ENCODE measurements at places on chromosomes 13 and 19.
A peak's percentile ranks its signal among the peaks of the same experiment; 100 is the strongest.

DNA sequence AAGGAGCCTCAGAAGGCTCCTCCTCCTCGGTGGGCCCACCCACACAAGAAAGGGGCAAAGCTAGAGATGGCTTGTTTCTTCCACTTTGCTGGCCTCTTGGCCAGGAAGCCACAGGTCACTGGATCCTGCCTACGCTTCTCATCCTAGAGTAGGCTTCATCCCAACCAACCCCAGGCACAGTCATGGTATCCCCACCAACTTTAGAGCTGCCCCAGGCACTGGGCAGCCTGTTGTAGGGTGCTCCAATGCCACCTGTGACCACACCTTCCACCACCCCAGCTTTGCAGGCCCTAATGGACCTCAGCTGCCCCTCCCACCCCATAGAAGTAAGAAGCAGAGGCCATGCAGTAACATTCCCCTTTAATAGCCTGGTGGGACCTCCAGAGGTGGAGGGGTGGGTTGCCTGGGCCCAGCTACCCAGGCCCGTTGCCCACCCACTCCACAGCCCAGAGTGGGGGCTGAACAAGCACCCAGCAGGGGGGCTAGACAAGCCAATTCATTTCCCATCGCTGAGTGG, 522 bp upstream of the CHMP2A start:
- no peak for DNase-seq

DNA sequence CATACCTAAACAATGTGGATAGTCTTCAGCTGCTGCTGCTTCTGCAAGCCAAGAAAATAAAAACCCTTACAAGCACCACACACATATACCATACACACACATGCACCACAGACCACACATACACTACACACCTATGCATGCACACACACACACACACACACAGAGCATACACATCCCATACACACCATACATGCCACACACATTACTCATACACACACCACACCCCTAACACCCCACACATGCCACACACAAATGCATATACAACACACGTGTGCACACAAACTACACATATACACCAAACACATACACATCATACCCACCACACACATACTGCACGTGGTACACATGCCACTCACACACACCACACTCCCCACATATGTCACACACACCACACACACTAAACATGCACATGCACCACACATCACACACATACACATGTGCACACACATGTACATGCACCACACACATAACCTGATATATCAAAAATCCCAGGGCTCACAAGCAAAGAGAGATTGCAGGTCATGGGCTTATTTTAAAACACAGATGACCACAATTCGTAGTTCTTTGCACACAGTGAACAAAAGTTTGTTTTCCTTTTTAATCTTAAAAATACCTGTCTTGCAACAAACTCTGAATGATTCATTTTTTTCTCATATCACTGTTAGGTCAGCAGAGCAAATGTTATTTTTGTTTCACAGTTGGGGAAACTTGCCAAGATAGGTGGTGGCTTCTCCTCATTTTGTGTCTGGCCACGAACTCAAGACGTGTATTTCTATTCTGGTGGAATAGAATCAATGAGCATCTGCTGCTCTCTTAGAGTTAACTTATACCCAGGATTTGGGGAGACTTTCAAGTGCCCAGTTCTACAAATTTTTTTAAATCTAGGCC, 456.6 kb downstream of the FGF9 start:
- DNase-seq, result no peak

- DNase-seq, result no peak
Measured at GRCh38 chr19:46660551-46661019, 397 bp downstream of the DACT3 start.

GRCh38 chr13:109743706-109744453, 42.5 kb downstream of the IRS2 start:
- peak; percentile 47 for DNase-seq

DNA sequence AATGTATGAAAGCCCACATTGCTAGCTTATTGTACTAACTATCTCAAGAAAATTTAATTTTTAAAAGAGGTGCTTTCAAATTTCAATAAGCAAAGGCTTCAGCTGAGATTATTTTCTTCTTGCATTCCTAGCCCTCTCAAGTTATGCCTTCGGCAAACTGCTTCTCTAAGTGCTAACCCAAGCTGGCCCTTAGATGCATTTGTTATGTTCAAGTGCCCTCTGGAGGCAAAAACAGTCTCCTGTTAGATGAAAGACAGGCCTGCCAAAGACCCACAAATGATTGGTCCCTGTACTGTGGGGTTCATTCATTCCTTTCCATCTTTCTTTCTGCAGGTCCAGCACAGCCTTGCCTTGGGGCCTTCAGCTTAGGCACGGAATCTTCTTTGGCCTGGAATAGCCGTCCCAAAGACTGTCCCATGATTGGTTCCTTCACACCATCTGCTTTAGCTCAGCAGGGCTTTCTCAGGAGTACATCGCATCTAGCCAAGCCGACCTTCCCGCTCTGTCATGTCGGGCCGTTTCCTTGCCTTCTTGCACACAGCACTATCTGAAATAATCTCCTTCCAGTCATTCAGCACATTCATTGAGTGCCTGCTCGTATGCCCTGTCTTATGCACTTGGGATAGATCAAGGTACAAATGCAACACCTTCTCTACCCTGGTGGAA, 26.4 kb upstream of the TPTE2 start:
- peak; percentile 51 for DNase-seq

- DNase-seq, result no peak
Measured at GRCh38 chr19:6060600-6061375, 49.5 kb downstream of the RFX2 start.

DNA sequence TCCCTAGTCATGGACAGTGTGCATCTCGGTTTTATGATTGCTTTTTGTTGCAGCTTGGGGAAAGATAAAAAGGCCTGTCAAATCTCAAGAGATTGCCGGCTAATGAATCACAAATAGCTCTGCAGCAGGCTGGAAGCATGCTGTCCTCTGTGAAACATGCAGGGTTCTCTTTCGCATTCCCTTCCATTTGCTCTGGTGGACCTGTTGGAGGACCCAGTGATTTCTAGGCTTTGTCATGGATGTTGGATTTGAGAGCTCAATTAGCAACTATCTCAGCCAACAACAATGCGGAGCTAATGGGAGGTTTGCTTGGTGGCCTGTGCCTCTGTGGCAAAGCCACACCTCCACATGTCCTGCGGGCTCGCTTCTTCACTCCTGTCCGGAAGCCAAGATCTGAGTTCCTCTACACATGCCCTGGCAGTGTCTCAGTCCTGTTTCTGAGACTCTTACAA, 418.1 kb upstream of the ARGLU1 start:
- no peak for DNase-seq

DNA sequence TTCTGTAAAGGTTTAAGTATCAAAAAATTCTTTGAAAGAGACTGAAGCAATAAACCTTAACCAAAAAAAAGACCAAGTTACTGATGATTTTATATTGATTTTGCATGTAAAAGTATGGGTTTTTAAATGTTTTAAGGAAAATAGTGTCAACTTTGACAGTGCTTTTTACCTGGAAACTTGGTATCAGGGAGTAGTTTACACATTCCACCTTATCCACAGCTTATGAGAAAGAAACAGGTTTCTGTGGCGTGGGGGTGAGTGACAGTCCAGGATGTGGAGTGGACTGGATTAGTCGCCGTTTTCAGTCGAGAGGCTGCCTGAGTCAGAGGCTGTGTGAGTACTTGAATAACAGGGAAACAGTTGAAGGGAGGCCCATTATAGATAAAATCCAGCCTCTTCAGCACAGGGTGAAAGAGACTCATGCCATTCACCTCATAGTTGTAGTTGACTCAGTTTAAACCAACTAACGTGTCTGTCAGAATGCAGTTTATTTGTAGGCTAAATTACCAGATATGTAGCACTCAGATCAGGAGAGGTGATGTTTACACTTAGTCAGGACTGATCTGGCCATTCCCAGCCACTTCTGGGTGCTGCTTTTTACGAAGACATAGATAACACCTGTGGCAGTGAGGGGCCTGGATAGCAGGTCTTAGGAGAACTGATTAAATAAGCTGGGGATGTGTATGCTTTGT, 595 bp upstream of the GPR183 start:
- DNase-seq, result no peak

GRCh38 chr19:49680421-49681351, 3.6 kb downstream of the PRMT1 start:
- DNase-seq, result no peak

DNA sequence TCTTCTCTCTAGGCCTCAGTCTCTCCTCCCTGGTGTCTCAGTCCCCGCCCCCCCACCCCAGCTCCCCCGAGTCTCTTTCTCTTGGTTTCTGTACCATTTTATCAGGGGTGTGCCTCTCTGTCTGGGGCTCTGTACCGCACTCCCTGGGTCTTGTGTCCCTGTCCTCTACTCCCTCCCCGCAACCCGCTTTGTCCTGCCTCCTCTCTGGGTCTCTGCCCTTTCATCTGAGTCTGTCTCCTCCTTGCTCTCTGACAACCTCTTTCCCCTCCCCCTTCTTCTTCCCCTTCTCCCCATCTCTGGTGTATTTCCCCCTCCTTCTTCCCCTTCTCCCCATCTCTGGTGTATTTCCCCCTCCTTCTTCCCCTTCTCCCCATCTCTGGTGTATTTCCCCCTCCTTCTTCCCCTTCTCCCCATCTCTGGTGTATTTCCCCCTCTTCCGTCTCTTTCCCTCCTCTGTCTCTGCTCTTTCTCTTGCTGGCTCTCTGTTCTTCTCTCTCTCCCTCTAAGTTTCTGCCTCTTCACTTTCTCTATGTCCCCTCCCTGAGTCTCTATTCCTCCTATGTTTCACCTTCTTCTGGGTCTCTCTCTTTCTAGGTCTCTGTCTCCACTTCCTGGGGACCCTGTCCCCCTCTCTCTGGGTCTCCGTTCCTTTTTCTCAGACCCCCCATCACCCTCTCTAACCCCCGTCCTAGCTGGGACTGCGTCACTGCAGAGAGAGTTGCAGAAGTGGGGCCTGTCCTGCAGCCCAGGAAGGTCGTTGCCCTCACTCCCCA, 2.2 kb upstream of the KCNC3 start:
- no peak for DNase-seq

DNA sequence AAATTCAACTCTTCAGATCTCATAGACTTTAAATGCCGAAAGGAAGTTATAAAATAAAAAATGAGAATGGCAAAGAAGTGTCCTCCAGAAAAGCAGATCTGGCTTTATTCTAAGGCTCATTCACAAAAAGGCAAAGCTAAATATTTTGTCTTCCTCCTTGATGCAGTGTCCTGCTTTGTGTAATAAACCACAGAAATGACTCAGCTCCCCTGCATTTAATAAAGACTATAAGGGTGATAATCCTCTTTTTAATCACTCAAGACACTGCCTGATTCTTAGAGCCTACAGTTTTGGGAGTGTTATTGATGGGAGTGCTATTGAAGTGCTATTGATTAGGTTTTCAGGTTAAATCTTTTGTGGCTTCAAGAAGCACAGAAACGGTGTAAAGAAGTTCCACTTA, 482.0 kb downstream of the PCDH20 start:
- DNase-seq, result no peak

GRCh38 chr13:102277286-102277685, 124.6 kb downstream of the FGF14 start:
- DNase-seq, result no peak

- DNase-seq, result no peak
Measured at GRCh38 chr19:32241932-32242710, 103.3 kb upstream of the ZNF507 start.

DNA sequence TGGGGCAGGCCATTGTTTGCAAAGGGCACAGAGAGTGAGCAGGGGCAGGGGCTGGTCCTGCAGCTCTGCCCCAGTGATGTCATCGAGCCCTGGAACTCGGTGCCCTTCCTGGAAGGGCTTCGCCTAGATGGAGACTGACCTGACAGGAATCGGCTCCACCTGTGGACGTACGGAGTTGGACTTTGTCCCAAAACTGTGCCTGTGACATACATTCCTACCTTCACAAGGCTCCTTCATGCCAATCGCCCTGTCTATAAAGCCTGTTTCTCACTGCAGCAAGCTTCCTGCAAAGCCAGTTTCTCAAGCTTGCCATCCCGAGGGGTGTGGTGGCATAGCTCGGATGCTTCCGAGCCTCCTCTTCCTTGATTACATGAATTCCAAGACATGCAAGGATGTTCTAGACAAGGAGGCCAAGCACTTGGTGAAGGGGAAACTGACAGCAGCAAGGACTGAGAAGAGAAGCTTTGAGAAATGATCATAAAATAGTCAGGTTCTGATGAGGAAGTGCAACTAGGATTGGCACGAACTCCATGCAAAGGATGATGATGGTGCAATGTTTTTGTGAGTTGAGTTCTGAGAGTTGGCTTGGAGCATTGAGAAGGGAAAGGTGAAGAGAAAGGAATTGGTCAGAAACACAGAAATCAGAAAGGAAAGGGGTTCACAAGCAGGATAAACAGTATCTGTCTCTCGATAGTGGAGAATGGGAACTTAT, 73.6 kb upstream of the STK24 start:
- no peak for DNase-seq

DNA sequence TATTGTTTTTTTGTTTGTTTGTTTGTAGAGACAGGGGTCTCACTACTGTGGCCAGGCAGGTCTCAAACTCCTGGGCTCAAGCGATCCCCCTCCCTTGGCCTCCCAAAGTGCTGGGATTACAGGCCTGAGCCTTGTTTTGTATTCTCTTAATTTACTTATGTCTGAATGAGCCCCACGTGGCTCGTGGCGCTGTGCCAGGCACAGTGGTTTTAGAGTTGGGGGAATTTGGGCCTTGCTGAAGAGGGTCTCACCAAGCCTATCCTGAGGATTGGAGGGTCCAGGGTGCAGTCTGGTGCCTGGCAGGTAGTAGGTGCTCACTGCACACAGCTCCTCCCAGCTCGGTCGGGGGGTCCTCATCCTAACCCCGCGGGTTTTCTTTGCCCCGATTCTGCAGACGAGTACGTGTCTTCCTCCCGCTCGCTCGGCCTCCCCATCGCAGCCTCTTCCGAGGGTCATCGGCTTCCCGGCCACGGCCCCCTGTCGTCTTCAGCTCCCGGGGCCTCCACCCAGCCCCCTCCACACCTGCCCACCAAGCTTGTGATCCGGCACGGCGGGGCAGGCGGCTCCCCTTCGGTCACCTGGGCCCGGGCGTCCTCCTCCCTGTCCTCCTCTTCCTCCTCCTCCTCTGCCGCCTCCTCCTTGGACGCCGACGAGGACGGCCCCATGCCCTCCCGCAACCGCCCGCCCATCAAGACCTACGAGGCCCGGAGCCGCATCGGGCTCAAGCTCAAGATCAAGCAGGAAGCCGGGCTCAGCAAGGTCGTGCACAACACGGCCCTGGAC, 12.1 kb upstream of the EHD2 start:
- DNase-seq, result no peak

DNA sequence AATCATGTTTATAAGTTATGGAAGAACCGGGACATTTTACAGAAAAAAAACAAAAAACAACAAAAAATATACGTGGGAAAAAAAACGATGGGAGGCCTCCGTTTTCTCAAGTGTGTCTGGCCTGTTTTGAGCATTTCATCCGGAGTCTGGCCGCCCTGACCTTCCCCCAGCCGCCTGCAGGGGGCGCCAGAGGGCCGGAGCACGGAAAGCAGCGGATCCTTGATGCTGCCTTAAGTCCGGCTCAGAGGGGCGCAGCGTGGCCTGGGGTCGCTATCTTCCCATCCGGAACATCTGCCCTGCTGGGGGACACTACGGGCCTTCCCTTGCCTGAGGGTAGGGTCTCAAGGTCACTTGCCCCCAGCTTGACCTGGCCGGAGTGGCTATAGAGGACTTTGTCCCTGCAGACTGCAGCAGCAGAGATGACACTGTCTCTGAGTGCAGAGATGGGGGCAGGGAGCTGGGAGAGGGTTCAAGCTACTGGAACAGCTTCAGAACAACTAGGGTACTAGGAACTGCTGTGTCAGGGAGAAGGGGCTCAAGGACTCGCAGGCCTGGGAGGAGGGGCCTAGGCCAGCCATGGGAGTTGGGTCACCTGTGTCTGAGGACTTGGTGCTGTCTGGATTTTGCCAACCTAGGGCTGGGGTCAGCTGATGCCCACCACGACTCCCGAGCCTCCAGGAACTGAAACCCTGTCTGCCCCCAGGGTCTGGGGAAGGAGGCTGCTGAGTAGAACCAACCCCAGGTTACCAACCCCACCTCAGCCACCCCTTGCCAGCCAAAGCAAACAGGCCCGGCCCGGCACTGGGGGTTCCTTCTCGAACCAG, 1.8 kb upstream of the APOE start:
- peak; percentile 42 for DNase-seq
